ENCODE measurements at places on chromosomes 3 and 15.

- DNase-seq: no peak
Observed at GRCh38 chr3:13492048-13492447, 11.9 kb downstream of the HDAC11 start.

DNA sequence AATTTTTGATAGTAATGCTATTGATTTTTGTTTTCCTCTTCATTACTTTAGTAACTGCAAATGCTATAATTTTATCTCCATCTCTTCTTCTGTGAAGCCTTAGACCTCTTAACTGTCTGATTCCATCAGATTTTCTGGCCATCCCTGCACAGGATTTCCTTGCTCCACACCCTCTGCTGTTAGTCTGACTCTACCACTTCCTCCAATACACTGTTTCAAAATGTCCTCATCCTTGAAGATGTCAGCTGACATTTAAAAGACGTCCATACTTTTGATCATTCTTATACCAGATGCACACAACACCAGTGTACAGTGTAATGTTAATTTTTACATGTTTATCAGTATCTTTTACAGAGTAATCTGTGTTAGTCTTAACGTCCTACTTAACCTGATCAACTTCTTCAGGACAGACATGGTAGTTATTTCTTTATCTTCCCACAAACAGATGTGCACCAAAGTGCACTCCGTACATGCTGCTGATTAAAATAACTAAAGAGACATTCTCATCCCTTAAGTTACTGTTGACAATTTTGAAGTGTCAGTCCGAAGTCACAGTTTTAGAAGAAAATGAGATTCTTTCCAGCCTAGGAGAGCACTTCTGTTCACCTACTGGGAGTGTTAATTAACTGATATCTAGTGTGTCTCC, 102.4 kb upstream of the RASGRP1 start:
- no peak for DNase-seq

DNA sequence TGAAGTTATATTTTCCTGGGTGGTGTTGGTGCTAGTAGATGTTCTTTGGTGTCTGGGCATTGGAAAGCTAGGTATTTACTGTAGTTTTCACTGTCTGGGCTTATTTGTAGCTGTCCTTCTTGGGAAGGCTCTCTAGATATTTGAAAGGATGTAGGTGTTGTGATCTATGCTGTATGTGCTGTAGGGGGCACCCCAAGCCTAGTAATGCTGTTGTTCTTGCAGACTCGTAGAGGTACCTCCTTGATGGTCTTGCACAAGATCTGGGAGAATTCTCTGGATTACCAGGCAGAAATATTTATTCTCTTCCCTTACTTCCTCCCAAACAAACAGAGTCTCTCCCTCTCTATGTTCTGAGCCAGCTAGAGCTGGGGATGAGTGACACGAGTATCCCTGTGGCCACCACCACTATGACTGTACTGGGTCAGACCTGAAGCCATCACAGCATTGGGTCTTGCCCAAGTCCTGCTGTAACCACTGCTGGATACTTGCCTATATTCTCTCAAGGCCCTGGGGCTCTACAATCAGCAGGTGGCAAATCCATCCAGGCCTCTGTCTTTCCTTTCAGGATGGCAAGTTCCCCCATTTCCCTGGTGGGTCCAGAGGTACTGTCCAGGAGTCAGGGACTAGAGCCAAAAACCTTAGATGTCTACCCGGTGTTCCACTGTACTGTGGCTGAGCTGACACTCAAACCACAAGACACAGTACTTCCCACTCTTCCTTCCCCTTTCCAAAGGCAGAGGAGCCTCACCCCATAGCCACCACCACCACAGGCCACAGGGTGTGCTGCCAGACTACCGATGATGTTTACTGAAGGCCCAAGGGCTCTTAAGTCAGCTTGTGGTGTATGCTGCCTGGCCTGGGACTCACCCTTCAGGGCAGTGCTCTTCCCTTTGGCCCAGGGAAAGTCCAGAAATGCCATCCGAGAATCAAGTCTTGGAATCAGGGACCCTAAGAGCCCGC, 195.2 kb upstream of the DPPA4 start:
- DNase-seq: peak; percentile 65

DNA sequence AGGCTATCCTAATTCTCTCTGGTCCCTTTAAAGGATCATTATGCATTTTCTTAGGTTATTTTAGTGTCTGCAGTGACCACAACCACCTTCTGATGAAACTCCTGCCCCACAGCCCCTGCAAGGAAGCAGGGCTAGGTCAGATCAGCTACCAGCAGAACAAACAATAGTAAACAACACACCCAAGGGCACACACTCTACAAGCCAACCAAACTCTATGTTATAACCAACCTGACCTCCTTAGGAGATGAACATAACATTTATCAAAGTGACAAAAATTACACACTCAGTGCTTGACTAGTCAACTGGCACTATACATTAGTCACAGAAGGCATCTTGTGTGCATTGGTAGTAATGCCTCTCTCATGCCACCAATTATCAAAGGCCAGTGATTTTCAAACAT, 17.3 kb downstream of the DENND6A start:
- DNase-seq: no peak

DNA sequence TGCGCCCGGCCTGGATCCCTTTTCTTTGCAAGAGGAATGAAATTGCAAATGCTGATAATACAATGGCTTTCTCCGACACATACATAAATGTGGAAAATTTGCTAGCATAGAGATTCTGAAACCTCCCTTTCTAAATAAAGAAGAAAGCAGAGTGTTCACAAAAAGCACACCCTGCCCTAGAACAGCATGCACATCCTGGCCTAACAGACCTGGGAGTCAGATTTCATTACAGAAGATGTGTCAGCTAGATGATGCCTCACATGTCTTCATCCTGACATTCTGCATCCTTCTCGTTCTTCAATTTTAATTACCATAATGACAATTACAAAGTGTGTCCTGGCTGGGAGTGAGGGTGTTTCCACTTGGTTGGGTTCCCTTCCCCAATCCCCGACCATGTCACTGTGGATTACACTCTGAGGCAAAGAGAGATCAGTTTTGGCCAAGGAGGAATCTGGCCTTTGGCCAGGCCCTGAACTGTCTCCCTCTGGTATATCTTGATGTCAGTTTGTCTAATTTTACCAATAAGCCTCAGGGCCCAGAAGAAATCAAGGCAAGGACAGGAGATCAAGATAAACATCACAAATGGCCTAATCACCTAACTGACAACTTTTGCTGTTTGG, 104.9 kb upstream of the SPATA12 start:
- peak; percentile 45 for DNase-seq

GRCh38 chr3:193905541-193906396, 230.2 kb upstream of the HES1 start:
- DNase-seq: no peak

- DNase-seq: peak; percentile 100
Observed at GRCh38 chr3:133573054-133573628, 345 bp upstream of the CDV3 start.

GRCh38 chr3:15434756-15435155, 7.4 kb downstream of the EAF1 start:
- DNase-seq: no peak

GRCh38 chr15:74010929-74011540, 16.5 kb downstream of the PML start:
- no peak for DNase-seq

DNA sequence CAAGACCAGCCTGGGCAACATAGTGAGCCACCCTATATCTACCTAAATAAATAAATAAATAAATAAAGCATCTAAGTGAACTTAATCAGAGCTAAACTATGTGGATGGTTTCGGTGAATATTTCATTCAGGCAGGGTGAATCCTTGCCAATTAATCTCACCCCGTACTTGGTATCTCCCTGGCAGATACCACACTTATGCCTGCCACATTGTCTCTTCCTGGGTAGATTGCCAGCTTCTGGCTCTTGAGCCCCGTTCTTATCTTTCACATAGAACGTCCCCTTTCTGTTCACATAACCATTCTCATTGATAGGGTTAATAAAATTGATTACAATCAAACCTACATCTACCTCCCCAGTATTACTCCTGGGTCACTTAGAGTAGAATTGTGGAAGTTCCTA, 7.0 kb downstream of the SNAP23 start:
- DNase-seq: no peak

DNA sequence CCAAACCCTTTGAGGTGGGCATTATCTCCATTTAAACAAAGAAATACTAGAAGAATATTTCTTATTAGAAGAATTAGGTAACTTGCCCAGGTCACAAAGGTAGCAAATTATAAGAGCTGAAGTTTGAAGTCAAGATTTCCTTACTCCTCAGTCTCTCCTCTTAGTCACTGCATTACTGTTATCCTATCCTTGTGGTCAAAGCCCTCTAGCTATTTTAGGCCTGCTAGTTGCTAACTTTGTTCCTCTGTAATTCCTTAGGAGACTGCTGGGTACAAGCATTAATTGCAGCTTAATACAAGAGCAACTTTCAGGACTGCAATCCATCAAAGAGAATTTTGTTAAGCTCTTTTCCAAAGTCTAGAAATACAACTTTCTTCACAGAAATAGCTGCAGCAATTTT, 528.2 kb downstream of the ZIC1 start:
- no peak for DNase-seq

GRCh38 chr3:194871864-194872668, 186.4 kb downstream of the FAM43A start:
- no peak for DNase-seq

- DNase-seq: no peak
Observed at GRCh38 chr3:25911525-25912295, 121.8 kb downstream of the OXSM start.

All from head of caudate nucleus (tissue), 42 donors.